NCI-H1048 (cell line): ENCODE measurements at places on chromosomes 6 and 20.

DNA sequence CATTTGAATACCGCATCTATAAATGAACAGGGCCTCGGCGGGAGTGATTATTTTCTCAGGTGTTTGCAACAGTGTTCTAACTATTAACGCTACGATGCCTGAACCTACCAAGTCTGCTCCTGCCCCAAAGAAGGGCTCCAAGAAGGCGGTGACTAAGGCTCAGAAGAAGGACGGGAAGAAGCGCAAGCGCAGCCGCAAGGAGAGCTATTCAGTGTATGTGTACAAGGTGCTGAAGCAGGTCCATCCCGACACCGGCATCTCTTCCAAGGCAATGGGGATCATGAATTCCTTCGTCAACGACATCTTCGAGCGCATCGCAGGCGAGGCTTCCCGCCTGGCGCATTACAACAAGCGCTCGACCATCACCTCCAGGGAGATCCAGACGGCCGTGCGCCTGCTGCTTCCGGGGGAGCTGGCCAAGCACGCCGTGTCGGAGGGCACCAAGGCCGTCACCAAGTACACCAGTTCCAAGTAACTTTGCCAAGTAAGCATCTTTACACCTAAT, 70.9 kb downstream of the HFE start:
- DNase-seq = no peak

- no peak for DNase-seq
Measured at GRCh38 chr6:93196406-93196970, 222.9 kb downstream of the EPHA7 start.

GRCh38 chr6:18473755-18474154, 86.6 kb downstream of the RNF144B start:
- no peak for DNase-seq

- DNase-seq = no peak
Measured at GRCh38 chr6:64081453-64081852, 445.9 kb downstream of the PHF3 start.

DNA sequence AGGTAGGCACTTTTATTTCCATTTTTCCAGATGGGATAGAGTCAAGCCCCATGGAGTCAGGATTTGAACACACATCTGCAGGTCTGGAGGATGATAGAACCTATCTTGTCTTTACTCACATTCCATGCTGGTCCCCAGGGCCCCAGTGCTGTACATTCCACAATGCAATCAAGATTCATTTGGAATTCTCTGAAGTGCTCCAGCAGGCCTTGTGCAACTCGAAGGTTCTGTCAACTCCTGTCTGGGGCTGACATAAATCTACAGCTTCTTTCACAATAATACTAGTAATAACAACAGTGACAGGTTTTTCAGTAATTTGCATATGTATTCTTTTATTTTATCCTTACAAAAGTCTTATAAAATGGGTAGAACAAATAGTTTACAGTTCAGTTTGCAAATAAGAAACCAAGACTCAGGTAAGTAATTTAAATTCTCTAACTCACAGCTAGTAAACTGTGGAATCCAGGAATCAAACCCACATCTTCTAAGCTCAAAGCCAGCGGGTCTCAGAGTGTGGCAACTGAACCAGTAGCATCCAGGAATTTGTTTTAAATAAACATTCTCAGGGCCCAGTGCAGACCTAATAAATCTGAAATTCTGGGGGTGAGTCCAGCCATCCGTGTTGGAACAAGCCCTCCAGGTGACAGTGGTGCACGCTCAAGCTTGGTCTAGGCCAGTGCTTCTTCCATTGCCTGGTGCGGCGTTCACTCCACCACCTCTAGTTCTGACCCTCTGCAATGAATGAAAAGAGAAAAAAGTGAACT, 137.0 kb upstream of the TNFAIP3 start:
- no peak for DNase-seq

GRCh38 chr6:166683477-166683876, 56.4 kb upstream of the RPS6KA2 start:
- no peak for DNase-seq

DNA sequence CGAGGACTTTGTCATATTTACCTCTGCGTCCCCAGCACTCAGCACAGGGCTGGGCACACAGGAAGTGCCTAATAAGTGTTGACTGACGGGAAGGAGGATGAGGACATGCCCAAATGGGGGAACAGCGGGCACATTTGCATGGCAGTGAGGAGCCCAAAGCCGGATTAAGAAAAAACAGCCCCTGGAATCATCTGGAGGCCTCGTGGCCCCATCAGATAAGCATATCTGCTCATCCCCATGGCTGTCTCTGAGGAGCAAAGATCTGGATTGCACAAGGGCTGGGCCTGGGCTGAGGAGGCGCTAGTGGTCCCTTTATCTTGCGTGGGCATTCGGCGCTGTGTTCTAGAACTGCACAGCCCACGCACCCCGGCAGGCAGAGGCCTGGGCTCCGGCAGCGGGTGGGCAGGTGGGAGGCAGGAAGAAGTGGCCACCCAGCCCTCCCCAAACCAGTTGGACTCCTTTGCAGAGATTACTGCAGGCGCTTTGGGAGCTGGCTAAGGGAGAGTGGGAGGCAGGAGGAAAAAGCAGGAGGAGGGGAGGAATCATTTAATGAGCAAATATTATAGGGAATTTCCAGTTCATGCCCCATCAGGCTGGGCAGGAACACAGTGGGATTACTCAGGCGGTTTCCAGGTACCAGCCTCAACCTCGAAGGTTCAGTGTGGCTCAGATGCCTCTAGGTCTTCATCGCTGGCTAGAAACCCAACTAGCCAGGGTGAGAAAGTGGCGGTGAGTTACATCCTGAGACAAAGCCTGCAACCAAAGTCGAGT, 108.1 kb downstream of the CEBPB start:
- no peak for DNase-seq

- no peak for DNase-seq
Measured at GRCh38 chr20:44711237-44711636, 3.9 kb upstream of the CCN5 start.

DNA sequence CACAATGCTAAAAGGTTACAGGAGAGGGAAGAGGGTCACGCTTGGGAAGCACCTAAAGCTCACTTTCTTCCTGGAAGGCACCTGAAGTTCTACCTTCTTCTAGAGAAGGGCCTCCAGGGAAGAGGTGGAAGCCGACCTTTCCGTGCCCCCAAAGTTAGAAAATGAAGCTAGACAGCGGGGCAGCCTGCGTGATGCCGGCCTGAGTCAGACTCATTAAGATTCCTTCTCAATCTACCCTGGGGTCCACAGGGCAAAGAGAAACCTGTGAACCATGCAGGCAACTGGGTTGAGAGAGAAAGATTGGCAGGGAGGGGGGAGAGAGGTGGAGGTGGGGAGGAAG, 54.8 kb upstream of the CCDC167 start:
- DNase-seq = no peak
